ENCODE measurements at places on chromosomes 2 and 18.

DNA sequence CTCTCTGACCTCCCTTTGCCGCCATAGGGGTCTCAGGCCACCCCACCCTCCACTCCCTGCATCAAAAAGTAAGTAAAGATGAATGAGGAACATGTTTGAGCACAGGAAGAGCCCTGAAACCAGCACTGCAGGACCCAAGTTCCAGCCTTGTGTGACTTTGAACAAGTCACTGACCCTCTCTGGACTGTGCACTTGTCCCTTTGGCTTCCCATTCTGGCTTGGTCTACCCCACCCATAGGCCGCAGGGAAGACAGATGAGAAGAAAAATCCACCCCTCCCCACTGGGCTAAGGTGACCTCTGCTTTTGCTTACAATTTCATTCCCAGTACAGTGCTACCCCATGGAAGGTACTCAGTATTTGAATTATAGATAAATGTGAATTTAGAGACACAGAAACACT is 43.8 kb downstream of the TMEM17 start:
- no peak for DNase-seq

- DNase-seq = no peak
Observed at GRCh38 chr2:157540102-157540501, 88.6 kb downstream of the ACVR1C start.

GRCh38 chr2:106996171-106996769 is 110.3 kb upstream of the ST6GAL2 start:
- no peak for DNase-seq

DNA sequence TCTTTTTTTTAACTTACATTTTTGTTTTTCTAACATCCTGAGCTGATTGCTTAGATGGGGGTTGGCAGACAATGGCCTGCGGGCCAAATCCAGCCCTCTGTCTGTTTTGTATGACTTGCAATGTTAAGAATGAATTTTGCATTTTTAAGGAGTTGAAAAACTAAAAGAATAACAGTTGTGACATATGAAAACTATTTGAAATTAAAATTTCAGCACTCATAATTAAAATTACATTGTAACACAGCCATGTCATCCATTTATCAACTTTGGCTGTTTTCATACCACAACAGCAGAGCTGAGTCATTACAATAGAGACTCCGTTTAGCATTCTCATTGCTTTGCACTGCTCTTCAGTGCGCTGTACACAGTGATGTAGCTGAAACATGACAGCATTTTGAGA is 94.1 kb upstream of the MC4R start:
- DNase-seq = no peak

GRCh38 chr2:17643031-17643615 is 102.6 kb downstream of the VSNL1 start:
- DNase-seq = peak; percentile 96

DNA sequence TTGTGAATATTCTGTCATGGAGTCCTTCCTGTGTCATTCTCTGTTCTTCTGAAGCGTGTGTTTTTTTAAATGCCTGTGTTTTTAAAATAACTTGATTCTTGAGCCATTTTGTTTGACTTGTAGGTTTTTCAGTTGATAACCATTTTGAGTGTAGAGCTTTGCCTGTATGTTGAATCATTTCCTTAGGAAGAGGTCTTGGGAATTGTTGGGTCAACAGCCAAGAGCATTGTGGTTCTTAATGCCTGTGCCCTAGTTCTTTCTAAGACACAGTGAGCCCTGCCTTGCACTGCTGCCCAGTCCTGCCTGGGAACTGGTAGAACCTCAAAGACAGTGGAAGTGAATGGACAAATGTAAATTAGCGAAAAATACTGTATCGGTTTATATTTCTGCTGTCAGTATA is 25.9 kb downstream of the RAB12 start:
- no peak for DNase-seq

GRCh38 chr18:68568364-68569155 is 146.3 kb downstream of the TMX3 start:
- no peak for DNase-seq
